ENCODE measurements at places on chromosomes 5 and 9.
A peak's percentile ranks its signal among the peaks of the same experiment; 100 is the strongest.

DNA sequence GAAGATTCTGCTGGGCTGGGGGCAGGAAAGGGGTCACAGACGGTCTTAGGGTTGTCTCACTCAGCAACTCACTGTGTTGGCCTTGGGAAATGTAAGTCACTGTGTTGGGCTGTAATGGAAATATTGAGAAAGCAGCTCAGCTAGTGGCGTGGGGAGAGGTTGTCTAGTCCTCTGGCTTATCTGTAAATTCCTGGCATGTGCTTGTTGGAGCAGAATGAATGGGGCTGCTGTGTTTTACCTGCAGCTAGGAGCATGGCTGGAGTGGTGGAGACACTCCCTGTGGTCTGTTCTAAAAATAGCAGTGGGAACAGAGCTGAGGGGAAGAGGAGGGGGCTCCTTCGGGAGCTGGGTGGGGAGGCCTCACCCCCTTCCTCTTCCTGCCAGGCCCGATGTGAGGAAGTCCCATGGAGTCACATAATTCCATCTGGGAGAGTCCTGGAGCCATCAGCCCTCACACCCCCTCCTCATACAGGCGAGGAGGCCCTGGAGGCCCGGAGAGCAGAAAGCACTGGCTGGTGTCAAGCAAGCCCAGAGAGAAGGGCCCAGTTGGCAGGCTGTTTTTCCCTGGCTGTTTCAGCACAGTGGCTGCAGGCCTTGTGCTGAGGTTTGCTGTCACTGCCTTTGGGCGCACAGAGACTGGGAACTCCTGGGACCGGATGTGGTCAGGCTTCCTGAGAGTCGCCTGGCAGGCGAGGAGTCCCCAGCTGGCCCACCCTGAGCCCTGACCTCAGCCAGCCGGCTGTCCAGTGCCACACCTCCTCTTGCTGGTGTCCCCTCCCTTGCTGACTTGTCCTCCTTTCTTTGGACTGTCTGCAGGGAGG, 84.9 kb downstream of the RGS3 start:
- DNase-seq: peak; percentile 75

DNA sequence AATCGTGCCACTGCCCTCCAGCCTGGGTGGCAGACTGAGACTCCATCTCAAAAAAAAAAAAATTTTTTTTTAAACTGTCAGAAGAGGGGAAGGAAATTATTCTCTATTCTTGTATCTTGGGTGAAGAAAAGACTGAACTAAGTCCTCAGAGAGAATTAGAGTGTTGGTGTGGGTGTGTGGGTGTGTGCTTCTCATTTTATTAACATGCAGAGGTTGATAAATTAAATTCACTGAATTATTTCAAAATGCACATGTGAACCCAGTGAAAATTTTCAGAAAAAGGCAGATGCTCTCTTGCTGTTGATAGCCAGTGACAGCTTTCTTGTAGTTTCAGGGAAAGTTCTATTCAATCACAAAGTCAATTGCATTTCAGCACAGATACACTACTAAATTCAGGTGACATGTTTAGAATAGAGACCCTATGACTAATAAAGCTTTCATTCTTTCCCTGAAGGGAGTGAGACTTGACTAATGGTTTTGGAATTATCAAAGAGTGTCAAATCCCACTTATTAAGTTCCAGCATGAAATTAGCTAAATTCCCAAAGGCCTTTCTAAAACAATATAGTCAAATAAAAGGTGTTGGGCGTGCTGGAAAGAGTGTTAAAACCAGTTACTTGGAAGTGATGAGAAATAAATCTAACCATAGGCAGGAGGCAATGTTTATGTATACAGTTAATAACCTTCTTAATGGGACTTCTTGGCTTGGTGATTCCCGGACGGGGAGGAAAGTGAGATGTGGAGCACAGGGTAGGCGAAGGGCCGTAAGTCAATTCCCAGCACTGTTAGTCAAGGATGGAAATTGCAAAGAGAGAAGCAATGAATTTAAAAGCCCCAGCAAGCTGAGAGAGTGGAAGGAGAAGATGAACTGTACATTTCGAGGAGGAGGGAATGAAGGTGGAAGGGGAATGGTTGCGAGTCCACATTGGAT, 103.2 kb upstream of the SPATA31D4 start:
- DNase-seq: peak; percentile 42

- peak; percentile 31 for DNase-seq
Measured at GRCh38 chr5:130871346-130872086, 293.5 kb downstream of the HINT1 start.

- peak; percentile 59 for DNase-seq
Measured at GRCh38 chr9:70421272-70422180, 7.1 kb upstream of the KLF9 start.

DNA sequence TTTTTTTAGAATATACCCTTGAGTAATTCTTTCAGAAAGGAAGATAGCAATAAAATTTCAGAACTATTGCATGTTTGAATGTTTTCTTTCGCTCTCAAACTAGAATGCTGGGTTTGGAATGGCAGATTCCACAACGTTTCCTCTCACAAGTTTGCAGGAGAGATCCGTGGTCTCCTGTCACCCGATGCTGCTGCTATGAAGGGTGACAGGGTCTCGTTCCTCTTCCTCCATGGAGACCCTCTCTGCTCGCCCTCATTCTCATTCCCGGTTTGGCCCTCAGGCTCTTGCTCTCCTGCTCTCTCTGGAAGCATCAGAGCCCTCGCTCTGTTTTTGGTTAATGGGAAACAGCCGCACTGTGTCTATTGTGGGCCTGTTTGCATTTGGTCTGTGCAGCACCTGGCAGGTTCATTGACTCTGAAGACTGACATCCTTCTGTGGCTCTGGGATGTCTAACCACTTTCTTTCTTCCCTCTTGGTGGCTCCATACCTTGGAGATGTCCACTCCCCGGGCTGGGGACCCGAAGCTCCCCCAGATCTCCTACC, 12.6 kb upstream of the FAM163B start:
- no peak for DNase-seq
